Hindlimb muscle (tissue), 1 donor: ENCODE measurements at places on chromosomes 3 and 15. TPM values are rescaled to one million over a fixed set of nuclear protein-coding genes. Genes with fewer than 3 reads are reported as not detected.

GRCh38 chr3:63975723-63976122 lies 47.6 kb downstream of the PSMD6 start:
- DNase-seq: no peak

Gene MKRN3
- polyA plus RNA-seq: 2.4 TPM

DNA sequence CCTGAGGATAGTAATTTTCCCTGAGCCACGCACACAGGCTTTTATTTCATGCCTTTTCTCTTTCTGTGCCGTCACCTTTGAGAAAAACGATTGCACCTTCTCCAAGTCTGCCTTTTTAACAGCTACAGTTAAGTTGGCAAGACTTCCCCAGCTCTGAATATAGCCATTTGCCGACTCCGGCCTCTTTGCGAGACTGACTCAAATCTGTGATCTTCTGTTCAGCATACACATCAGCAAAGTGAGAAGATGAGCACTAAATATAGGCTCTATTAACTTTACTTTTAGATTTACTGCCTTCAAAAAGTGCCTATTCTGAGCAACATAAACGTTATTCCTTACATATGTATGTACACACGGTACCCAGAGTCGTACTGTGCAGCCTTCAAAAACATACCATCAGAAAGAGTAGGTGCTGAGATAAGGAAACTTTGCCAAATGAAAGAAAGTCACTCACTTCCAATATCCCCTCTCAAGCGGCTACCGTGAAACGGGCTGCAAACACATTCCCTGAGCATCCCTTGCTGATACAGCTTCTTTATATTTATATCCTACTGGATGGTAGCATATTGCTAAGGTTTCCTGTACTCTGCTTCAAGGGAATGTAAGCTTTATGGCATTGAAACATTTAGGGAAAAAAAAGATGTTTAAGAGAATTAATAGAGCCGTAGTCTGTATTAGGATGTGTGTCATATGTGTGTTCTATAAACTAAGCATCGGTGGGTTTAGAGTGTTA lies 283.3 kb upstream of the TPRG1 start:
- DNase-seq: no peak

GRCh38 chr3:94175677-94176076 lies 112.8 kb downstream of the NSUN3 start:
- no peak for DNase-seq

DNA sequence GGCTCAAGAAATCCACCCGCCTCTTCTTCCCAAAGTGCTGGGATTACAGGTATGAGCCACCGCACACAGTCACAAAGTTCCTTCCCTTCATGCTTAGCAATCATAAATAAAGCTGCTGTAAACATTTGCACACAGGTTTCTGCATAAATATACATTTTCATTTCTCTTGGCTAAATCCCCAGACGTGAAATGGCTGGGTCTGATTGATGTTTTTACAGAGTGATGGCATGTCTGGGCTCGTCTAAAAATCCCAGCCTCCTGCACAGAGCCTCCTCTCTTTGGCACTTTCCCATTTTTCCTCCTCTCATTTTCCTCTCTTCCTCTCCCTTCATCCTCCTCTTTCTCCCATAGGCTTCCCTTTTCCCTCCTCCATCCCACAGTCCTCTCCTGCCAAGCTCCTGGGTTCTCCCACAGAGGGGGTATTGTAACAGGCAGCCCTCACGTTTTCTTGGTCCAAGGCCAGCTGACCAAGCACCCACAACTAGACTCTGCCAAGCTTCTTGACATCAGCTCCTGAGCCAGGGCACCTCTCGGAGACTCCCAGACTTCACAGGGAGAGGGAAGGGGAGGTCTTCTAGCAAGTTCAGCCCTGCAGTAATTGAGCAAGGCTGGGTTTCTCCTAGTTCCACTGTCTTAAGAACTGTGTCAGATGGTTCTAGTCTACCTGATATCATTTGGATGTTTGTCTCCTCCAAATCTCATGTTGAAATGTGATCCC lies 10.5 kb upstream of the PLA2G4E start:
- no peak for DNase-seq

GRCh38 chr15:49313650-49314049 lies 109.4 kb upstream of the FGF7 start:
- DNase-seq: no peak

Gene ATP13A5
- 0.88 TPM for polyA plus RNA-seq

- DNase-seq: no peak
Measured at GRCh38 chr3:130424837-130425236, 79.4 kb downstream of the COL6A5 start.

Gene ADGRG7
- polyA plus RNA-seq: not detected

DNA sequence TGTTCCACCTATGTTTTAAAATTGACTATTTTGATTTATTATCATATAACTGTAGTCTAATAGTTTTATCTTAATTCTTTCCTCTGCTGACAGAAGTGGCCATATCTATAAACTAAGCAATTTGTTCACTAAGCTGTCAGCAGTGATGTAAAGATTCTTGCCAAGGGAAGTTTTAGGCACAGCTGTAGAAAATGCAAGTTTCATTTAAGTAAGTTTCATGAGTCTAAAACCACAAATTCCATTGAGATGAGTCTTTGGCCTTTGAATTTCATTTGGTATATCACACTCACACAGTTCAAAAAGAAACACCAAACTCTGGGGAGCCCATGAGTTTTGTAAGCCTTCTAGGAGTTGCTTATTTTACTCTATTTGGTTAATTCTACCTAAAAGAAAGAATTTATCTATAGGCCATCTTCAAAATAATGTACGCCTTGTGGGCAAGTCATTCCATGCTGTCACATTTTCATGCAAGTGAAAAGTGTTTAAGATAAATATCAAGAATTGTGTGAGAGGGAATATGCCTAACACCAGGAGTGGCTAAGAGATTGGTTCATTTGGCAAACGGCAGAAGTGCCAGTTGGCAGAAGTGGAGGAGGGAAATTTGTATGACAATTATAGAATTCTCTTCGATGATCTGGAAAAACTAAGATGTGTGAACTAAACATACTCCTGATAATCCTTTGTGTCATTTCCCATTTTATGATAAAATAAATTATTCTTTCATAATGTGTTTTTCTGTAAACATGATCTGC lies 292.9 kb downstream of the ZIC4 start:
- no peak for DNase-seq

GRCh38 chr3:43400781-43401730 lies 114.7 kb downstream of the SNRK start:
- no peak for DNase-seq

GRCh38 chr15:46307746-46308145 lies 672.9 kb downstream of the SQOR start:
- DNase-seq: no peak

GRCh38 chr15:74540161-74540760 lies 759 bp upstream of the ARID3B start:
- DNase-seq: no peak

DNA sequence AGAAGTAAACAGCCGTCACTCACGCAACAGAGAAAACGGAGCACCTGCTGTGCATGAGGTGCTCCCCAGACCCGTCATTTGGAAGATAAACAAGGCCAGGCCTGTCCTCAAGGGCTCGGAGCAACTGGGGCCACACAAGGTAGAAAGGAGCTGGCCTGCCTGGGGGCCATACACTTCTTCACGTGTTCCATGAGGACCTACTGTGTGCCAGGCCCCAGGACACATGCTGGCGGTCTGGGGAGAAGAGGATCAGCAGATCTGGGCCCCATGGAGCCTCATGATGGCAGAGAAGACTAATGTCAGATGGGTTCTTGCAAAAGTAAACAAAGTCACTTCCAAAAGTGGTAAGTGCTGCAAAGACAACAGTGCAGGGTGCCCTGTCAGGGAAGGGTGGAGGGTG lies 14.3 kb downstream of the WNT7A start:
- DNase-seq: no peak

Gene CDC25A
- 4.0 TPM for polyA plus RNA-seq
